Osteoblast (primary cell): ENCODE measurements at places on chromosomes 6 and 20. TPM values are rescaled to one million over a fixed set of nuclear protein-coding genes. Genes with fewer than 3 reads are reported as not detected.

DNA sequence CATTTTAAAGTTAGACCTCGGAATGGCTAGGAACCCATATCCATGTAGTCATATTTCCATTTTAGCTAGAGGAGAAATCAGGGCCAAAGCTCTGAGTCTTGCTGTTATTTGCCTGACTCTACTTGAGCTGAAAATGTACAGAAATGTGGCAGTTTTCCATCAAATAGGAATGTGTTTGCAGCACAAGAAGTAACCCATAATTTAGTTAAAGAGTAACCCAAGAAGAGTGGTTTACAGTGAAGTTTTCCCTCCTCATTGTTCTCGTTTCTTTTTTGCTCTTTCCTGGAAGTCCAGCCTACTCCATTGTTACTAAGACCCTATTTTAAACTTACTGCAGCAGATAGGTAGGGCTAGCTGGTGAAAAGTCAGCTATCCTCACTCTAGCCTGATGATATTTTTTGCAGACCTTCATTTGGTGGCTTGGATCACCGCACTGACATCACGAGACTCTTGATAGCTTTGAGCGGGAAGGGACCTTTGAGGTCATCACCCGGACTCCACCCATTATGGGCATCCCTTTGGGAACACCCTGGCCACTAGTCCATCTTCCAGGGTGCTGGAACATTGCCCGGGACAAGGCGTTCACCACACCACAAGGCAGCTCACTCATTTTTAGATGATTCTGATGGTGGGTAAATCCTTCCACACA is 28.0 kb upstream of the ADGRF5 start:
- no peak for DNase-seq

Gene HM13
- 85.8 and 91.1 TPM in 2 replicates for total RNA-seq

Gene LST1
- 0.29 TPM in 1 of 2 replicates, not detected in the other for total RNA-seq

DNA sequence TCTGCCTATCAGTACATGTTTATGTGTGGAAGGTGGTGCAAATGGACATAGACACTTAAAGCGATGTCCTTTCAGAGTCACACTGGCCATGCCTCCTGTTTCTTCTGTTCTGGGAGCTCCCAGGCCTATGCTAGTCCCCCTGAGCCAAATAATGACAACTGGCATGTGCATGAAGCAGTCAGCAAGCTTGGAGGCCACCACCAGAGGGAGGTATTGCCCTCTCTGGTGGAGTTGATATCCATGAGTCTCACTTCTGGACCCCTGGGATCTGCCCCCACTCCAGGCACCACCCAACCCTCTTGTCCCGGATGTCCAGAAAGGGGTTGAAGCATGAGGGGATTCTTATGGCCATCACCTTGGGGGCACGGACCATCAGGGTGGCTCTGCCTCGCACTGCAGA is 172.2 kb downstream of the AIG1 start:
- DNase-seq = peak; percentile 63

DNA sequence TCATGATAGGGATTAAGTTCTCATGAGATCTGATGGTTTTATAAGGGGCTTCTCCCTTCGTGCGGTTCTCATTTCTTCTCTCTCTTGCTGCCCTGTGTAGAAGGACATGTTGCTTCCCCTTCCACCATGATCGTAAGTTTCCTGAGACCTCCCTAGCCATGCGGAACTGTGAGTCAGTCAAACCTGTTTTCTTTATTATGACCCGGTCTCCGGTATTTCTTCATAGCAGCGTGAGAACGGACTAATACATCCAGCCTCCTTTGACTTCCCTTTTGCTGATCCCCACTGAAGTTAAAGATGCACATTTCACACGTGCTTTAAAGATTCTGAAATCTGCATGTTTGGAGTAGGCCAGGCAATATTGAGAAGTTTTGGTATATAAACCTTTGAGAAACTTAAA is 543.1 kb downstream of the PRKN start:
- DNase-seq = no peak

Gene C20orf141
- 0.29 and 0.36 TPM in 2 replicates for total RNA-seq
